ENCODE measurements at places on chromosomes 12 and 14.

GRCh38 chr14:45253754-45254310, 830 bp upstream of the MIS18BP1 start:
- no peak for DNase-seq

GRCh38 chr14:78316786-78317185, 146.6 kb downstream of the NRXN3 start:
- DNase-seq, result no peak

DNA sequence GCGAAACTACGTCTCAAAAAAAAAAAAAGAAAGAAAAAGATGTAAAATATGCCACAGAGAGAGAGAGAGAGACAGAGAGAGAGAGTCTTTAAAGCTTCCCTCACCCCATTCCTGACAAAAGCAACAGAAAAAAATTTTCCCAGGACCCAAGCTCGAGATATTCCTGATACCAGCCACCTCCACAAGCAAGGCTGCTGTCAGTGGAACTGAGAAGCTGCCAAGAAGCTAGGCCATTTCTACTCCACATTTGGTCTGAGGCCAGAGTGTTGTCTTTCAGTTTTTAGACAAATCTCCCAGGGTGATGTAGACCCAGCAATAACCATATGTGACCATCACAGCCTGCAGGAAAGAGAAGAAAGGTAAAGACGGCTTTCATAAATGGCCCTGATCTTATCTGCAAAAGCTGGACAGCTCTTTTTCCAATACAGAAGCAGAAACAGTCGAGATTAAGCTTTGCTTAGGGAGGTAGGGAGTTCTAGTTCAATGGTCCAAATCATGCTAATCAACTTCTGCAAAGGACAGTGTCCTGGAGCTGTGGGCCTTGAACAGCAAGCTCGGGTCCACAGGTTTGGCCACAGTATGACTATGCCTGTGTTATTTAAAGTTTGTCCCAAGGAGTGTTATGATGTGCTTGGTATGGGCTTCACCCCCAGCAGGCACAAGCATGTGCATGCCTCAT, 130.3 kb upstream of the NUDT4 start:
- no peak for DNase-seq

DNA sequence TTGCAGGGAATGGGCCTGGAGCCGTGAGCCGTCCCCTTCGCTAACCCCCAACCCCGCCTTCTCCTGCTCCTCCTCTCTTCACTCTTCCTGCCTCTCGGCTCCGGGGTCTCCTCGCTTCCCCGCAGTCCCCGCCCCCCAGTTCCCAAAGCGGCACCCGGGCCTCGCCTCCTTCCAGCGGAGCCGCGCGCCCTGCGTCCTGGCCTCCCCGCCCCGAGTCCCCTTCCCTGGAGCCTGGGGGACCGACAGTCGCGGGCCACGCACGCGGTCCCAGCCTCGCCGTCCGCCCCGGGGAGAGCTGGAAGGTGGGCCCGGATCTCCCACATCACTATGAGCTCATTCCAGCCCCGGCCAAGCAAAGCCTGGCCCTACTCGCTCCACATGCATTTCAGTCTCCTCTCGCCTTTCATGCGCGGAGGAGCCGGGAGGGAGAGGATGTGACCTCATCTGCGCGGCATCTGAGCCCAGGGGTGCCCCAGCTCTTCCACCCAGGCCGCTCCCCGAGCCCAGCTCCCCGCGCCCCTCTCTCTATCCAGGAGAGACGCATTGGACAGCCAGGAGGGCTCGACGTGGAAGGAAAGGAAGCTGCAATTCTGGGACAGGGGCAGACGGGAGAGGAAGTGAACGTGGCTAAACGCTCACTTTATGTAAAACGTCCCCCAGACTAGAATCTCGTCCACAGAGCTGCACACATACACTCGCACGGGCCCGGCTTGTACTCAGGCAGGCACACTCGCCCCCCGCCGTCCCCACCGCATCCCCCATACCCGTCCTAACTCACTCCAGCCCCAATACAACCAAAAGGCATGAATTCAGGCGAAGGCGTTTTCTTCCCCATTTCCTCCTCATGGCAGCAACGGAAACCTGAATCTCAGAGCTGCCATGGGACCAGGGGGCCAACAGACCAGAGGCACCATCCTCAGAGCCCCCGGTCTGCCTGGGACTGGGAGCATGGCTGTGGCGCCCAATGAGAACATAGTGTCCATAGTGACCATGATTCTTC, 108.7 kb upstream of the CCND2 start:
- peak; percentile 93 for DNase-seq

- peak; percentile 93 for DNase-seq
These were observed 2.6 kb downstream of the GDF11 start for GRCh38 chr12:55745361-55746173.

DNA sequence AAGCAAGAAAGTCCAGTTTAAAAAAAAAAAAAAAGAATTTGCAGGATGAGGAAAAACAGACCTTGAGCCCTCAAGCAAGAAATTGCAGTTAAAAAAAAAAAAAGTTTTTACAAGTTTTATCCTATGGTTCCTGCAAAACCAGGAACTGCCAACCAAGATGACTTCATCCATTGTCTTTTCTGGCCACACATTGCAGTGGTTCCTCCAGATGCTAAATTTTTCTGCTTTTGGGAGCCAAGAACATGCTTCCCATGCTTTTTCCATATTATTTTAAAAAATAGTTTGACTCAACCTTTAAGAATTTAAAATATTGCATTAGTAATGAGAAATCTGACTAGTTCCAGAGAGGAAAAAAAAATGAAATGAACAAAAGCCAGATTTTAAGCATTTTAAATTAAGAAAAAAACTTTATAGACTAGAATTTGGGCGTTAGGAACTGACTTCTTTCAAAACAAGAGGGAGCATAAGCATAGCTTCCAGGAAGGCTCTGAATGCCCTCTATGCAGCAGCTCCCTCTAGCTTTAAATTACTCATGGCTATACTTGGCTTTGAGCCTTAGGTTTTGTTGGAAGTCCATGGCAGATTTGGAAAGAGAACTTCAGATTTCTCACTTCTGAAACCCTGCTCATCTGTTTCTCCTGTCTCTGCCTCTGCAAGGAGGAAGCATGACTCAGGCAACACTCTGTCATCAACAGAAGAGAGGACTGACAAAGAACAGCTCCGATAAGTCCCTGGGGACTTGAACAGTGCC, 124.5 kb downstream of the GPR65 start:
- peak; percentile 7 for DNase-seq

DNA sequence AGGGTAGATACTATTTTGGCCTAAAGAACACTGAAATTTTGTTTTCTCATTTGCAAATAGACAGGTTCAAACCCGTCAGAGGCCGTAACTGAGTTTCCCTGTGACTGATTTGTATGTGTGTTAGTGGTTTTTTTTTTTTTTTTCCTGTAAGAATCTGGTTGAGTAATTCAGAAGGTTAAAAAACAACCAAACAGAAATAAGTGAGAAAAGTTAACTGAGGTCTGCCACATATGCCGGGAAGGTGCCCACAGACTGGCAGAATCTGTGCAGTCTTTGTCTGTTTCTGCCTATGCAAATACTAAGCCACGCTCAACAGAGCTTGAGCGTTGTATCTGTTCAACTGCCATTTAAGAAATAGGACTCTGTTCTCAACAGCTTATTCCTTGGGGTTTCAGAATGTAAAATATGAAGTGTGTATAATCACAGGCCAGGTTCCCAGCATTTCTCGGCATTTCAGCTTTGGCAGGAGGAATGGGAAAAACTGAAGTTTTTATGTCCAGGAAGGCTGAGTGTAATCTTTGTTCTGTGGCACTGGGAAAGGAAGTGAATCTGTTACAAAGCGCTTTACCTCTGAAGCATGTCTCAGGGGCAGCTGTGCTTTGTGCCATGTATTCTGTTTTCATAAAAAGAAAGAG, 181.9 kb downstream of the PRKCH start:
- DNase-seq, result no peak

DNA sequence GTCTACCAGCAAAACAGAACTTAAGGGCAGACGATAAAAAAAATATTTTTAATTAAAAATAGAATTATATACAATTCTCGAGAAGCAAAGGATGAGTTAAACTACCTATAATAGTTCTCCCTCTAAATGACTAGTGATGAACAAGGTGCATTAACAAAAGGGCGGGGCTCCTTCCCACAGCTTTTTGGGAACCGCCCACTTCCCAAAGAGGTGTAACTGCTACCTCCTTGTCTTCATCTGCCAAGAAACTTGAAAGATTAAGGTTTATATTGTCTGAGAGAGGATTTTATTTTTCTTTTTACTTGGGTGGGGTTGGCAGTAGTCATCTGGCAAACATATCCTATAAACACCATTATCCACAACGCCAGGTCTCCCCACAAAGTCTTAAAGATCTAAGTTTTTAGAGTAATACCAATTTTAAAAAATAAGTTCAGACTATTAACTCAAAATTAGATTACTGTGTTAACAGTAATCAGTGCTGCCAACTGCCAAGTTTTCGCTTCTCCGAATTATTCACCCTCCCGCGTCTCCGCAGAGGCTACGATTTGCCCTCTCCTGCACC, 938 bp downstream of the RALGAPA1 start:
- DNase-seq, result no peak

- no peak for DNase-seq
These were observed 359.6 kb downstream of the BMP4 start for GRCh38 chr14:53596853-53597525.

DNA sequence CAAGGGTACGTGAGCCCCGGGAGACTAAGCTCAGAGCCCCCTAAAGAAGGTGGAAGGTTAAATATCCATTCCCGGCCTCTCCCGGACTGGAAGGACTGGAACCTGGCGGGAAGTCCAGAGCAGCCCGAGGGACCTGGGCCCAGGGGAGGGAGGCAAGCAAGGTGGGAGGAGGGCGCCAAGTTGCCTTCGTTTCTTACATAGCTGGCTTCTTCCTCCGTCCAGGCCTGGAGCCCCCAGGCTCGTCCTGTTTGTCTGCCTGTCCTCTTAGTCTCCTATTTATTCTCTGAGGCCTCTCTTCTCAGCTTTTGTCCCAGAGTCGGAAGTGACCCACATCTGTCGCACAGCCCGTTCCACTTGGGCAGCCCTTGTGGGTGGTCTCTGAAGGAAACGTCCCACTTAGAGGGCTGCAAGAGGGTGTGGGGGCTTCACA, 745 bp downstream of the PCK2 start:
- peak; percentile 84 for DNase-seq

DNA sequence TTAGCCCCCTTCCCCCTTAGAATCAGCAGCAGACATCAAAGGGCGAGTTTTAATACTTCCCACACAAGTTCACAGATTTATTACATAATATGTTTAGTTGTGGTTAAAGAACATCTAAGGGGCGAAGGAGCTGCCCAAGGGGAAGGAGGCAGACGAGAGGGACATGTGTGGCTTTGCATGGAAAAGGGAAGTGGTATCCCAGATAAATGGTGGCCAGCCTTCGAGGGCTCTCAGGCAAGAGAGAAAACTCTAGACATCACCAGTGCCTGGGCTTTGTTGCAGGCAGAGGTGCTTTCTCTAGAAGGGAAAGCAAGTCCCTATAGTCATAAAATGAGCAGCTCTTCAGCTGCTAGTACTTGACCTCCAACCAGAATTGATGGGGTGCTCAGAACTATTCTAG, 121.2 kb downstream of the CACNA1C start:
- DNase-seq, result no peak

GRCh38 chr14:84288781-84289180, 1241.2 kb upstream of the FLRT2 start:
- DNase-seq, result no peak

DNA sequence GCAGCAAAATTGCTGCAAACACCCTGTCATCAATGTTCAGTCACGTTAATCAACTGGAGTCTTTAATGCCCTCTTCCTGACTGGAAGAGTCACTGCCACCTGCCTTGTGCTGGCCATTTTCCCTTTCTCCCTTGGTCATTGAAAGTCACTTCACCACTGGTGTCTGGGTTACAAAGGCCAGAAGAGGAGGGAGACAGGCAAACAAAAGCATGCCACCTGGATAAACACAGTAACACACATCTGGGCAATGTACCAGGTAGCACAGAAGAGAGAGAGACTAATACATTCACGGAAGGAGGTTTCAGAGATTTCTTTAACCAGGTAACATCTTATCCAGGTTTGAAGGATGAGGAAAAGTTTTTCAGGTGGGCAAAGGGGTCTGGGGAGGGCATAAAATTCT, 32.7 kb downstream of the GPHB5 start:
- DNase-seq, result no peak

DNA sequence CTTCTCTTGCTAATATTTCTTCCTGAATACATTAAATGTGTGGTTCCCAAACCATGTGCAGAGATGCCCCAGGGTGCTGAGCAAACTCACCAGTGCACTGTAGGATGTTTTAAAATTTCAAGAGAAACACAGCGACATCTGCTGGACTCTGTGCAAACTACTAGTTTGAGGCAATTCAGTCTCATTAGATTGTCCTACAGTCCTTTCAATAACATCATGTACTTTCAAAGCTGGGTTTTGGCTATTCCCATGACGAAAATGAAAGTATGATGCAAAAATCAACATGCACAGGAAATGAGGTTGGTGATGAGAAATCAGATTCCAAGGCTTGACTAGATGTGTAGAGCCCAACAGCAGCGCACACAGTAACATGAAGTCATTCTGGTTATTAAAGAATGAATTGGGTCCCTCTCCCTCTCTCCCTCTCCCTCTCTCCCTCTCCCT, 66.3 kb downstream of the CLIP1 start:
- peak; percentile 74 for DNase-seq

- no peak for DNase-seq
These were observed 218.0 kb downstream of the DUSP6 start for GRCh38 chr12:89134213-89134770.

- DNase-seq, result no peak
These were observed 248.4 kb downstream of the ASCL1 start for GRCh38 chr12:103205906-103206305.

- no peak for DNase-seq
These were observed 23.4 kb upstream of the BEGAIN start for GRCh38 chr14:100610511-100611217.

DNA sequence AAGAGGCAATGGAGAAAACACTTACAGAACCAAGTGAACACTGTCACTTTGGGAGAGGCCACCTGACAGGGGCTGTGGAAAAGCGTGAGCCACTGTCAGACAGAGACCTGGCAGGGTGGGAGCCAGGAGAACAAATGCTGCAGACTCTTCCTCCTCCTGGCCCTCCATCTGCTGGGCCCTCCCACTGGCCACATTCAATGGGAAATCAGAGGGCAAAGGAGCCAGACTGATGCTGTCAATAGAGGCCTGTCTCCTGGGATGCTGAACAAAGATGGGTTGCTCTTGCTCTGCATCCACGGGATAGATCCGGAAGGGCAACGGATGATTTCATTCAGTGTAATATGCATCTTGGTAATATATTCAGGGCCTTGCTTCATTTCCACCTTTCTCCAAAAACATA, 44.9 kb upstream of the BCAT1 start:
- DNase-seq, result peak; percentile 22

- no peak for DNase-seq
These were observed 123.5 kb downstream of the ESRRB start for GRCh38 chr14:76499399-76499798.
